ENCODE measurements at places on chromosomes 6 and 20. TPM values are rescaled to one million over a fixed set of nuclear protein-coding genes. Genes with fewer than 3 reads are reported as not detected.

GRCh38 chr6:18976091-18976490 lies 588.9 kb downstream of the RNF144B start:
- no peak for DNase-seq

- no peak for DNase-seq
These were observed 382.8 kb downstream of the EPM2A start for GRCh38 chr6:145352382-145353080.

DNA sequence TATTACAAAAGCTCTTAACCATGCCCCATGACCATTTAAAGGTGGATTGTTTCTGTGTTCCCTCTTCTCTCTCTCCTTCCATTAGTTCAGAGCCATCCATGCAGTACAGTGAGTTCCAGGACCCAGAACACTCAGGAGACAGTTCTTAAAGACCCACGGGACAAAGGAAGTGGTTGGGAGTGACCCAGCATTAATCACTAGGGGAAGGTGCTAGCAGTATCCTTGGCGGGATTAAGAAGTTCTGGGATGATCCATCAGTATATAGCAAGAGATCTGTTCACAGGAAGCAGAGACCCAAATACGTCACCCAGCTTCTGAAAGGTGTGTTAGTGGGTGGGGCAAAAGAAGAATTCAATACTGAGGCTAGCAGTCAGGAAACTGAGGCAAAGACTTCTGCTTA lies 154.1 kb downstream of the PHF3 start:
- DNase-seq, result no peak

Gene GABRR1
- total RNA-seq, result 1.6 TPM

Gene CGA
- total RNA-seq, result not detected

Measured in testis (tissue), 5 donors.